ENCODE measurements at places on chromosomes 2 and 18.

DNA sequence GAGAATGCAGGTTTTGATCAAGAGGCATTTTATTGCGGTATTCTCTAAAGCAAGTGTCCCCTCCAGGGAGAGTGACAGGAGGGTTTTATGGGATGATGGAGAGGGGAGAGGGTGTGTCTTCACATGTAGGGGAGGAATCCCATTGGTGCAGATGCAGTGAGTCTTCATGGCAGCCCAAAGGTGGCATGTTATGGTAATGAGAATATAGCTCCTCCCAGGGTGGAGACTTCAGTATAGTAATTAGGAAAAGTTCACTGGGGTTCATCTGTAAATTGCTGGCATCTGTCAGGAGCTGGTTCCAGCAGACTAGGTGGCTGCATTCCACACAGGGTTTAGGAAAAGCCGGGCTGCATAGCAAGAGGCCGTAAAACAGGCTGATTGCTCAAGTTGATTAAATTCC is 230.7 kb upstream of the CCDC68 start:
- no peak for DNase-seq

DNA sequence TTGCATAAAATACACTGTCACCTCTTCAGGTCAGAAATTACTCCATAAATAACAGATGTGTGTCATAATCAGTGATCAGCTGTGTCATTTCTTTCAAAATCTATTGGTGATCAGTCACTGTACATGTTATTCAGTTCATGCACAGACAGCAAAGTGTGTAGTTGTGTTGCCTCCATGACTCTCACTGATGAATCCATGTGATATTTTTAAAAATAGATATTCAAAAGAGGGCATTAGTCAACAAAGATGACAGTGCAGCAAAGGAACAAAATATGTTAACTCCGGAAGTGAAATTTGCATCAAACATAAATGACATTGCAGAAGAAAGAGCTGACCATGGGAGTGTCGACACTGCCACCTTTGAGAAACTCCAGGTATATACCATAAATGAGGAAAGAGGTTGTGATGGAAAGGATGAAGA is 17.1 kb upstream of the MCM6 start:
- DNase-seq = no peak

- peak; percentile 51 for DNase-seq
Measured at GRCh38 chr2:217789003-217789735, 213.6 kb downstream of the TNS1 start.

GRCh38 chr2:127437781-127438726 is 19.8 kb downstream of the PROC start:
- no peak for DNase-seq

GRCh38 chr2:120438301-120439066 is 92.5 kb downstream of the INHBB start:
- DNase-seq = no peak

DNA sequence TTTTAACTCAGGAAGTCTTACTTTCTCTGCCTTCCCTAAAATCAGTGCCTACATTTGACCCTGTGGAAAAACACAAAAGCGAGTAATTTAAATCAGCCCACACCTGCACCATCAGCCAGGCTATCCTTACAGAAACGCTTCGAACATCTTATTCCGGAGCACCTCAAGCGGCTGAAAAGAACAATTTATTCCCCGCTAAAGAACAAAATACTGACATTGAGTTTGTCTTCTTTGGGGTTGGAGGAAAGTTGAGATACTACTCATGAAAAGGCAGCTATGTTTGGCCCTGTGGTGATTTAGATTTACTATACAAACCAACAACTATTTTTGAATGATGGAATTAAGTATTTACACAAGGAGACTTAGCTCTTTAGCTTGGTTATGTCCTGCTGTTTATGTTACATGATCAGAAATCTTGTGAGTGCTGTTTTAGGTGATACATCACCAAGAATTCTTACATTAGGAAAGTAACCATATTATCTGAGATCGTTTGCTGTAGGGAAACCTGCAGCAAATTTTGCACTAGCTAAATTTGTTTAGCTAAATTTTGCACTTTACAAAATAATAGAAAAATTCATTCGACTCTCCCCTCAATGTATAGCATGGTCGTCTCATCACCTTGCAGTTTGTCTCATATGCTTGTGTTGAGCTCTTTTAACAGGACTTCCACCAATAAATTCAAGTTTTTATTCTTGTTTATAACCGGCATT is 158.8 kb upstream of the SIX2 start:
- no peak for DNase-seq

- DNase-seq = no peak
Measured at GRCh38 chr2:71452565-71452964, 796 bp upstream of the DYSF start.

GRCh38 chr2:126642031-126642430 is 13.9 kb upstream of the GYPC start:
- DNase-seq = no peak
